Fibroblast of skin of left quadriceps (primary cell): ENCODE measurements at places on chromosomes 12 and 14.

DNA sequence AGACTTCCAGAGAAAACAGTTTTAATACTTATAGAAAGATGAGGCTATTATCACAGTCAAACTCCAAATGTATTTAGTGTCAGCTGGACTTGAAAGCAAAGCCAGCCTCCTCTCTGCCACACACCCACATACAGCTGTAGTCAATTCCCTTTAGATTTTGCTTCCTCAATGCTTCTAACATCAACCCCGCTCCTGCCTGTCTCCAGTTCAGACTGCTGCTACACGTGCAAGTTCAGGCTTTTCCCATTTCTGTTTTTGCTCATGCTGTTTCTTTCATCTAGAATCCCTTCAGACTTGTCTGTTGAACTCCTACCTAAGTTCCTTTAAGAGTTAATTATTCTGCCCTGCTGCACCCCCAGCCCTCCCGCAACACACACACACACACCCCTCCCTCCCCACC is 380.0 kb downstream of the KCNH5 start:
- no peak for DNase-seq

DNA sequence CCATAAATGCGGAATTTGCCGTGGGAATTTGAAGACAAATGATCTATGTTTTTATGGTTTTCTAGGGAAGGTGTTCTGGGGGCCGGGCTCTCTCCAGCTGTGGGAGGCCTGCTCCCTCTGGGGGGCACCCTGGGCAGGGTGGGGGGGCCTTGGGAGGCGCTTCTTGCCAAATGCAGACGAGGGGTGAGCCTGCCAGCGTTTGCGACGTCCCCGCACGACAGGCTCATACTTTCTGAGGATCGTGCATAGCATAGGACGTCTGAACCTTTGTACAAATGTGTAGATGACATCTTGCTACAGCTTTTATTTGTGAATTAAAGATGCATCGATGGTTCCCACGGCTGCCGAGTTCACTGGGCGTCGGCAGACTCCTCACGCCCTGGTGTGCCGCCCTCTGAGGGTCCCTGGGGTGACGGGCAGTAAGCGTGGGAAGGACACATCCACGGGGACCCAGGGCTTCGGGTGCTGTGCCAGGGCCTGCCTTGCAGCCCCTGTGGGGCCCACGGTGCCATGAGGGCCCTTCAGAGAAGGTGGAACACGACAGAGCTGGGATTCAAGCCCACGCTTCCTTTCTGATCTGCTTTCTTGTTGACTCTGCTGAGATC is 42.3 kb downstream of the KIF26A start:
- DNase-seq, result no peak

DNA sequence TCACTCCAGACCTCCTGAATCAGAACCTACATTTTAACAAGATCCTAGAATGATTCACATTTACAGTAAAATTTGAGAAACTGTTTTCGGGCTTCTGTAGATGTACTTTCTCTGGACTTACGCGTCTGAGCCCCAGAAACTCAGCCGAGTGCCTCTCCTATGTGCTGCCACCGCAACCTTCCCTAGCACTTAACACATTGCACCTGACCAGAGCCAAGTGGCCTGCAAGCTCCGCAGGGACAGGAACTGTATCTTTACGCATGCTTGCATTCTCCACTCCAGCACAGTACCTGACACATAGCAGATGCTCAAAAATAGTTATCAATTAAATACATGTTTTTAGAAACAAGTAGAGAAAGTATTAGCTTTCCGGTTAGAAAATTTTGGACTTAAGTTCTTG is 1.2 kb downstream of the SMCO2 start:
- DNase-seq, result no peak

- no peak for DNase-seq
Observed at GRCh38 chr12:131135786-131136538, 182.3 kb downstream of the ADGRD1 start.

DNA sequence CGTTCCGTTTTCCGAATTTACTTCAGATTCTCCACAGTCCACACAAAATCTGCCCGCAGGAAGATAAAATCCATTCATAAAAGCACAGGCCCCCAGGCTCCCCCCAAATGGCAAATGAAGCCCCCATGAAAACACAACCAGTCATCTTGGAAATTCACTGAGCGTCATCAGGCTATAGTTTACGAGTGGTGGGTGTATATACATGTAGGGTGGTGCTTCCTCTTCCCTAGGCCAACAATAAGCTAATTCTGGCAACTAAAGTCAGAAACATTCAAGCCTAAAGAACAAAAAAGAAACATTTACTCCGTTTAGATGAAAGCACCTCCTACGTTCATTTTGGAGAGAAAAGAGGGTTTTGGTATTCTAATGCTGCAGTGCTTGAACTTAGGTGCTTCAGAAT is 5.8 kb downstream of the GPR68 start:
- DNase-seq, result no peak

DNA sequence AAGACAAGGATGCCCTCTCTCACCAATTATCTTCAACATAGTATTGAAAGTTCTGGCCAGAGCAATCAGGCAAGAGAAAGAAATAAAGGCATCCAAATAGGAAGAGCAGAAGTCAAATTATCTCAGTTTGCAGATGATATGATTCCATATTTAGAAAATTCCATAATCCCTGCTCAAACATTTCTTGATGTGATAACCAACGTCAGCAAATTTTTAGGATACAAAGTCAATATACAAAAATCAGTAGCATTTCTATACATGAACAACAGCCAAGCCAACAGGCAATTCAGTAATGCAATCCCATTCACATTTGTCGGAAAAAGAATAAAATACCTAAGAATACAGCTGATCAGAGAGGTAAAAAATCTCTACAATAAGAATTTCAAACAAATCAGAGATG is 969.7 kb upstream of the USP15 start:
- DNase-seq, result no peak

DNA sequence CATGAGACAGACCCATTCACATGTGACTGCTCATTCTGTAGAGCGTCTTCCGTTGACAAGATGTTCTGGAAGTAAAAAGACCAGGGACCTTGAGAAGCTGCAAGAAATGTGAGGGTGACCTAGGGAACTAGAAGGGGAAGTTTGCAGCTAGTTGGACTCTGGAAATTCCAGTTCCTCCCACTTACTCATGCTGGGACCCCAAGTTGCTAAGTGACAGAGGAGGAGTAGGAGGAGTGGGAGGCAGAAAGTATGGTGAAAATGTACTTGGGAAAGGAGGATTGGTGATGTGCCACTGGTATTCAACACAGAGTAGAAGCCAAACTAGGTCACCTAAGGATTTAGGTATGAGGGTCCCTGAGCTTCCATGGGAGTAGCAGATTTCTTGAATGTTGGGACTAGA is 132.4 kb downstream of the KCNA5 start:
- DNase-seq, result no peak

- DNase-seq, result no peak
Observed at GRCh38 chr14:52313462-52313861, 650 bp upstream of the PTGER2 start.

- DNase-seq, result no peak
Observed at GRCh38 chr14:40476005-40476404, 1043.8 kb upstream of the FBXO33 start.

GRCh38 chr14:87122166-87122565 is 870.8 kb downstream of the GALC start:
- DNase-seq, result no peak

DNA sequence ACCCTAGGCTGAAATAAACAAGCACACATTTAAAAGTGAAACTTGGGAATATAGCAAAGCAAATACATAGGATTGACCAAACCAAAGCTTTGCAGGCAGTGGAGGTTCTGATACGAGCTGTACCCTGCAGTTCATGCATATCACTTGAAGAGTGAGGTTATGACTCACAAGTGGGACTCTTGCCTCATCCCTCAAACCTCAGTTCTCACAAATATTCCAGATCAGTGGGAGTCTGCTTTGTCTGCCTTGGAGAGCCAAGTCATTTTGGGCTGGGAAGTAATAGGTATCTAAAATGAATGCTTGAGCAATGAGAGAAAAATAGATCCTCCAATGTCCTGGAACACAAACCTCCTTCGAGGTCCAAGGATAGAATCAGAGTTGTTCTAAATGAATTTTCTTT is 116.4 kb downstream of the LRIG3 start:
- DNase-seq, result peak; percentile 74

GRCh38 chr14:106665814-106666213 is 1139.4 kb downstream of the TMEM121 start:
- no peak for DNase-seq

DNA sequence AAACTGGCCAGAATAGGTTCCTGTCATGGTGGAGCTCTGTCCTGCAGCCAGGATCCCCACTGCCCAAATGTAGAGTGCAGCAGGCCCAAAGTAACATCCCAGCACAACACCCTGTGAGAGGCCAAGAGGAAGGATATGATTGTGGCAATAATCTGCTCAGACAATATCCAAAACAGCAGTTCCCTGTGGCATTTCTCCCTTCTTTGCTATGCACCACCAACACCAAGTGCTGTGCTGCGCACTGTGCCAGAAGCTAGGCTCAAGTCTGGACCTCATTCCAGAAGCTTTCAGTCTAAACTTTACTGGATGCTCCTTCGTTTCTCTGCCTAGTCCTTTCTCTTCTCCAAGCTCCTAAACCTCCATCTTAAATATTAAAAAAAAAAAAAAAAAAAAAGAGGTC is 33.4 kb downstream of the SLC11A2 start:
- DNase-seq, result no peak

DNA sequence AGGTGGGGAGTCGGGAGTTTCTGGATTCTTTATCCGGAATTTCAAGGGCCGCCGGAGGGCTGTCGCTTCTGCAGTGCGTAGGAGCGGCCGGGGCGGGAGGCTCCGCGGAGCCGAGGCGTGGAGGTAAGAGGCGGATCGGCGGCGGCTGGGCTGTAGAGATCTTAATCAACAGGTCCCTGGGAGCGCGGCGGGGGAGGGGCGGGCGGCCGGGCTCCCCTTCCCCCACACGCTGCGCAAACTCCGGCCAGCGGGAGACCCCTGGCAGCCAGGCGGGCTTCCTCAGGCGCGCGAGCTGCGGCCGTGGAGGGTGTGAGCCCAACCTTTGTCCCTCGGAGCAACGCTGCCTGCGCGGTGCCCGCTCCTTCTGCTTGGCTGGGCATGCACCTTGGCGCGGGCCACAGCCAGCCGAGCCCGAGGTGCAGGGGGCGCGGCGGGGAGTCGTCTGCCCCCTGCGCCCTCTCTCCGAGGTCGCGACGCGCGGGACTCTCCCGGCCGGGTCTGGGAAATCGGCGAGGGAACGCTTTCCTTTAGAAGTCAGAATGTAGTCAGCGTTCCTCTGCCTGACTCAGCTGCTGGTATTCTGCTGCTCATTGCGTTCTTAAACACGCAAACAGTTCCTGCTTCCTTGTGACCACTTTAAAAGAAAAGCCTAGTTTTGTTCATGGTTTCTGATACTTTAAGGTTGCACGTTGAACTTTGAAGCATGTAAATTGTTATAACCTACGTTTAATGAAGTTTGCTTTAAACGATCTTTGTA is at the start of gene PALS1:
TSS of gene PALS1 (plus strand) at position 25 of the 757 bp plus-strand sequence. CDS start 37,736 bp downstream, outside the sequence.
- DNase-seq, result peak; percentile 37

GRCh38 chr12:25455696-25456095 is 97.4 kb downstream of the LMNTD1 start:
- DNase-seq, result no peak

DNA sequence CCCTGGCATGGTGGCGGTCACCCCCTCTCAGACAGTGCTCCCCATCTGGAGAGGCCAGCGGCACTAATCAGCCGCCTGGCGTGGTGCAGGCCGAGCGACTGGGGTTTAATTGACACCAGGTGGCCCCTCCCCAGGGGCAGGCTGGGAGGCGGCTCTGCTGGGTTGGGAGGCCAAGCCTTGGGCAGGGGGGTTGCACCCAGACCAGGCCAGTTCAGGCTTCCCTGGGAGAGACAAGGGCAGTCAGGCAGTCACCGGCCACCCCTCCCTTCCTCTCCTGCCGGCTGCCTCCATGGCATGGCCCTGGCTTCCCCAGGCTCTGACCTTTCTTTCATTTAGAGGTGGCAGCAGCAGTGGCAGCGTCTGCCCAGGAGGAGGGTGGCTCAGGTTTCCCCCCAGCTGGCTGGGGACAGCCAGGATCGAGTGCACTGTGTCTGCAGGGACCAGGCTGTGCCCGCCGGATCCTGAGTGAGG is 78.1 kb upstream of the NOS1 start:
- DNase-seq, result no peak

DNA sequence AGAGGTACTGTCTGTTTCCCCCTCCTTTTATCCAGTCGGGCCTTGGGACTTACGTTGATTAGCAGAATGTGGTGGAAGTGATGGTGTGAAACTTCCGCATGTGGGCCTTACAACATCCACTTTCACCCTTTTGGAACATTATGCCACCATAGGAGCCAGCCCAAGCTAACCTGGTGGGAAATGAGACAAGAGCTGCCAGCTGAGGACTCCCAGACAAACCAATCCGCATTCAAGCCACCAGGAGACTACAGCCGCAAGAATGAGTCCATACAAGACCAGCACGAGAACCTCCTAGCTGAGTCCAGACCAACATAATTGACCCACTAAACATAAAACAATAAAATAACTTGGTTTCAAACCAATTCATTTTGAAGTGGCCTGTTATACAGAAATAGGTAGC is 9.1 kb upstream of the PTGER2 start:
- no peak for DNase-seq

GRCh38 chr12:112713471-112713870 is 78.1 kb upstream of the RPH3A start:
- no peak for DNase-seq

- no peak for DNase-seq
Observed at GRCh38 chr12:108587826-108588225, 10.1 kb downstream of the TMEM119 start.

DNA sequence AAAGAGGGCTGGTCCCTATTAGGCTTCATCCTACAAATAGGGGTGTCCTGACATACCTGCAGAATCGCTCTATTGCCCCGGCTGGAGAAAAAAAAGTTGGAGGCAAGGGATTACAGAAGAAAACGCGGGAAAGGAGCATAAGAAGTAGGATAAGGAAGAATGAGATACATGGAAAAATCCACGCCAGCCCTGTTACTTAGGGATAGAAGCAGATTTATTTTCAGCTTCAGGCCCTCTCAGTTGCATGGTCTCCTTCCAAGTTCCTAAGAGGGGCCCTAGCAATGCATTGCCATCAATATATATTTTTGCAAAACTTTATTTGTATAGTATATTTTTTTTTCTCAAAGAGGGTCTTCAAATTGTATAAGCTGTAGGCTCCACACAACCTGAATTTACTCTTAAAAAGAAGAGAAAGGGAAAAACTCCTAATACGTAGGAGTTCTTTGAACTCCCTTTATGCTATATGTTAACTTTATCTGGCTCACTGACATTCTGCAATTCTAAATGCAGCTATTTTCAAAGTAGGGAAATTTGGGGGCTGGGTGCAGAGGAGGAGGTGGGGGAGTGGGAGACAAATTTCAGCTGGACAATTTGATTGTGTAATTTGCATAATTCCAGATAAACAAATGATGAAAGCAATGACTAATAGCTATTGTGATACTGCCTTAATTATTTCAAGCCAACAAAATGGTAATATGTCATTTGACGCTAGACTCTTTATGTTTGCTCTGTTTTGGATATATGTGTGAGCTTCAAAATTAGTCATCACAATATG is 137.7 kb upstream of the TRHDE start:
- DNase-seq, result no peak

- no peak for DNase-seq
Observed at GRCh38 chr12:94621662-94622359, 28.5 kb downstream of the TMCC3 start.

- DNase-seq, result no peak
Observed at GRCh38 chr14:27228053-27228452, 630.2 kb upstream of the NOVA1 start.

GRCh38 chr12:24679126-24679525 is 269.8 kb downstream of the BCAT1 start:
- peak; percentile 3 for DNase-seq

GRCh38 chr12:851913-852312 is 97.6 kb downstream of the RAD52 start:
- peak; percentile 62 for DNase-seq
